ENCODE measurements at places on chromosomes 6 and 20. TPM values are rescaled to one million over a fixed set of nuclear protein-coding genes. Genes with fewer than 3 reads are reported as not detected.

- H3K36me3 ChIP-seq, result no peaks in the 10 kb centered on the region
- no peak overlapping the region for H3K4me3 ChIP-seq
- DNase-seq, result no peak
- H3K27me3 ChIP-seq, result peaks cover 16% of the 10 kb centered on the region
- H3K27ac ChIP-seq, result no peak overlapping the region
- no peaks in the 10 kb centered on the region for H3K4me1 ChIP-seq
Observed at GRCh38 chr20:31992086-31992485, 18.2 kb upstream of the CCM2L start.

DNA sequence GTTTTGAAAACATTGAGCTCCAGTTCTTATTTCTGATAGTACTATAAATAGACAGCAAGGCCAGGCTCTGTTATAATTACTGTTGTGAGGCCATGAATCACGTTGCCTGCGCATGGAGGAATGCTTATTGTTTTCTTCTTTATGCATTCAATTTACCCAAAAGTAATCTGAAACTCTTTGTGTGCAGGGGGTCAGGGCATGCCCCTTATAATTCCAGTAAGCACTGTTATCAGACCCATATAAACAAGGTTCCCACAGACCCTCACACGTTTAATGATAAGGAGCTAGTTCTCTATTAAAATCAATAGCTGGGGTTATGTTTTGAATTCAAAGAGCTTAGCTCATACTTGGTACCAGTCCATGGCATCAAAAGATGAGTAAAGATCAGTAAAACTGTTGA lies 174.8 kb upstream of the ARG1 start:
- H3K27me3 ChIP-seq, result no peaks in the 10 kb centered on the region
- peak overlapping the region; percentile 6 for H3K27ac ChIP-seq
- H3K4me3 ChIP-seq, result no peak overlapping the region
- H3K4me1 ChIP-seq, result peaks cover 13% of the 10 kb centered on the region
- H3K36me3 ChIP-seq, result no peaks in the 10 kb centered on the region

GRCh38 chr20:17654649-17655285 lies 27.3 kb downstream of the RRBP1 start:
- no peak for DNase-seq
- H3K27ac ChIP-seq, result no peak overlapping the region
- H3K4me1 ChIP-seq, result peaks cover 24% of the 10 kb centered on the region
- H3K27me3 ChIP-seq, result no peaks in the 10 kb centered on the region

DNA sequence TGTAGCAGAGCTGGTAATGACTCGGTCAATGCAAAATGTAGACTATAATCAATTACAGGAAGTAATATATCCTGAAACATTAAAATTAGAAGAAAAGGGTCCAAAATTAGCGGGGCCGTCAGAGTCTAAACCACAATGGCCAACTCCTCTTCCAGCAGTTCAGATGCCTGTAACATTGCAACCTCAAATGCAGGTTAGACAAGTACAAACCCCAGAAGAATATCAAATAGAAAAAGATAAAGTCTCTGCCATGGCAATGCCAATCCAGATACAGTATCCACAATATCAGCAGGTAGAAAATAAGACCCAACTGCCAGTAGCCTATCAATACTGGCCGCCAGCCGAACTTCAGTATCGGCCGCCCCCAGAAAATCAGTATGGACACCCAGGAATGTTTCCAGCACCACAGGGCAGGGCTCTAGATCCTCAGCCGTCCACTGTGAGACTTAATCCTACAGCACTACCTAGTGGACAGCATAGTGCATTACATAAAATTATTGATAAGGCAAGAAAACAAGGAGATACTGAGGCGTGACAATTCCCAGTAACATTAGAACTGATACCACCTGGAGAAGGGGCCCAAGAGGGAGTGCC lies 158.4 kb downstream of the GPX5 start:
- no peak overlapping the region for H3K4me3 ChIP-seq
- DNase-seq, result no peak
- peaks cover 37% of the 10 kb centered on the region for H3K27me3 ChIP-seq

The SLC32A1 gene
- not detected for total RNA-seq

GRCh38 chr6:43021270-43022047 lies at the start of gene RRP36:
TSS of gene RRP36 (plus strand) at chr6:43021623. CDS start at chr6:43021655, 32 bp downstream.
- H3K27me3 ChIP-seq, result no peaks in the 10 kb centered on the region
- peak; percentile 82 for DNase-seq
- peak within 1 kb of the TSS; percentile 97 for H3K27ac ChIP-seq
- H3K36me3 ChIP-seq, result no peaks in the 10 kb centered on the region

The COL19A1 gene
- under 0.01 TPM for total RNA-seq

GRCh38 chr6:97394160-97394748 lies 111.2 kb upstream of the MMS22L start:
- DNase-seq, result peak; percentile 62
- no peak overlapping the region for H3K27ac ChIP-seq
- no peaks in the 10 kb centered on the region for H3K4me1 ChIP-seq
- no peaks in the 10 kb centered on the region for H3K36me3 ChIP-seq
- no peak overlapping the region for H3K4me3 ChIP-seq
- no peaks in the 10 kb centered on the region for H3K27me3 ChIP-seq

Measured in adrenal gland (tissue), 19 donors.